ENCODE measurements at places on chromosomes 3 and 15. TPM values are rescaled to one million over a fixed set of nuclear protein-coding genes. Genes with fewer than 3 reads are reported as not detected.

- peak overlapping the region; percentile 95 for H3K27ac ChIP-seq
- DNase-seq, result peak; percentile 69
- no peaks in the 10 kb centered on the region for H3K36me3 ChIP-seq
- peaks cover 28% of the 10 kb centered on the region for H3K4me1 ChIP-seq
- H3K4me3 ChIP-seq, result peak overlapping the region; percentile 26
These were observed 44.0 kb downstream of the ZBTB38 start for GRCh38 chr3:141412087-141412935.

HDC gene
- total RNA-seq, result not detected

DNA sequence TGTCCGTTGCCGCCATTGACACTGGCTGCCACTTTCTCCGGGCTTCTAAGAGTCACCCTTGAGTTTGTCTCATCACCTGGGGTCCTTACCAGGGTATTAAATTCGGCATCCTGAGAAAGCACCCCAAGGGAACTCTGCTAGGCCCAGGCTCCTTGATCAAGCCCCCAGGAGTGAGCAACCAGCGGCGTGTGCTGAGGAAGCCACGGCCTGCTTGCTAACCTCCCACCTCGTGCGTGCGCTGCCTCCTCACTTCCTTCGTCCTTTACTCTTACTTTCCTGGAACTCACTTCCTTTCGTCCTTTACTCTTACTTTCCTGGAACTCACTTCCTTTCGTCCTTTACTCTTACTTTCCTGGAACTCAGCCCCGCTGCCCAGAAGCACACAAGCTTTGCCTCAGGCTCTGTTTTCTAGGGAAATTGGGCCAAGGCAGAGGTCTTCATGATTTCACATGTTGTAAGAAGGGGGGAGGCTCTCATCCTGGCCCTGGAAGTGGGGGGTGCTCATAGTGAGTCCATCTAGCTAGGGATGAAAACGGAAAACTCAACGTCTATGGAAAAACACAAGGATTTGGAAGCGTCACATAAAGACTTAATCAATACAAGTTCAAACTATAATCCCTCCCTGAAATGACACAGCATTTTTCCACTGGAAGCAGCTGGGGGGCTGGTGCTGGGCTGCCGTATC is 36.7 kb upstream of the BDH1 start:
- no peak overlapping the region for H3K4me3 ChIP-seq
- H3K27ac ChIP-seq, result no peak overlapping the region
- no peaks in the 10 kb centered on the region for H3K27me3 ChIP-seq
- no peak for DNase-seq

DNA sequence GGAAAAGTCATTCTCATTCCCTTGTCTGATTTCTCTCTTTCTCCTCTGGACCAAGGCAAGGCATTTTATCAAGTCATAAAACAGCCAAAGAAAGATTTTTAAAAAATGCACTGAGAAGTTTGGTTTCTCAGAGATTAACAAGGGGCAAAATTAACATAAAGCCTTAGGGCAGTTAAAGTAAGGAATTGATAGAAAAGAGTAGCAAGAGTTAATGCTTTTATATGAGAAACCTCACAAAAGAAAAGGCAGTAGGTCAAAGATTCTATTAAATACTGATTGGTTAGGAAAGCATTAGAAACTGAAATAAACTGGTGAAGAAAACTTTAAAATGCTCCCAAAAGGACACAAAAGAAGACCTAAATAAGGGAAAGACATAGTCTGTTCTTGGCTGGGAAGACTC is 121.0 kb upstream of the PRTG start:
- no peak for DNase-seq
- H3K27me3 ChIP-seq, result no peaks in the 10 kb centered on the region
- no peaks in the 10 kb centered on the region for H3K36me3 ChIP-seq
- no peak overlapping the region for H3K27ac ChIP-seq

- no peak for DNase-seq
- H3K36me3 ChIP-seq, result no peaks in the 10 kb centered on the region
- H3K27ac ChIP-seq, result no peak overlapping the region
- H3K4me1 ChIP-seq, result no peaks in the 10 kb centered on the region
- H3K4me3 ChIP-seq, result no peak overlapping the region
- H3K27me3 ChIP-seq, result no peaks in the 10 kb centered on the region
These were observed 27.6 kb downstream of the GNB5 start for GRCh38 chr15:52163321-52164190.

EPHB1 gene
- total RNA-seq, result 2.3 TPM

DNA sequence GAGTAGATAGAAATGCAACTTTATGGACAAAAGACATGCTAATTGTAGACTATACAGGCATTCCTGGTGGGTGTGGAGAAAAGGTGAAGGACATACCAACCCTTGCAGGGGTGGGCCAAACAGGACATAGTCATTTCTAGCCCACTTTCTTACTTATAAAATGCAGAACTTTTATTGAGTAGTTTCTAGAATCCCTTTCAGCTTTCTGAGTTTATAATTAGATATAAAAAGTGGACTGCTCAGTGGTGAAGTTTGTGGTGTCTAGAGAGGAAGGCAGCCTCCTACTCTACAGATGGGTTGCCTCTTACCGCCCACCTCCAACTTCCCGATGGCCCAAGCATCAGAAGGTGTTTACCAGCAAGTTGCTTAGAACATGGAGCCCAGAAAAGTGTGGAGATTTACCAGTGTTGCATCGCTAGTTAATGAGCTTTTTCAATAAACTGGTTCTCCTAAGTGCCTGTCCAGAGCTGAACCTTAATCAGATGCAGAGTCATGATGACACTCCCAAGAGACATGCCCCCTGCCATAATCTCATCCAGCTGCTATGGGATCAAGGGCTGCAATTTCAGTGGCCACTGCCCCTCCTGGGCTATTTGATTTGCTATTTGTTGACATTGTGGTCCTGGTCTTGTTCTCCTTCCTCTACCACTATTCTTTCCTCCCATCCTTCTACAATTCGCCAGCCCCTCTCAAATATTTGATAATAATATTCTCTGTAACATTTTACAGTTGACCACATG is 77.5 kb upstream of the STRIT1 start:
- H3K36me3 ChIP-seq, result no peaks in the 10 kb centered on the region
- H3K27ac ChIP-seq, result no peak overlapping the region
- DNase-seq, result no peak
- no peaks in the 10 kb centered on the region for H3K27me3 ChIP-seq
- no peaks in the 10 kb centered on the region for H3K4me1 ChIP-seq
- no peak overlapping the region for H3K4me3 ChIP-seq

GRCh38 chr3:194466761-194467356 is 19.9 kb downstream of the ATP13A3 start:
- H3K36me3 ChIP-seq, result no peaks in the 10 kb centered on the region
- H3K27ac ChIP-seq, result no peak overlapping the region
- no peak overlapping the region for H3K4me3 ChIP-seq
- no peaks in the 10 kb centered on the region for H3K27me3 ChIP-seq

- DNase-seq, result no peak
- H3K27ac ChIP-seq, result no peak overlapping the region
- no peaks in the 10 kb centered on the region for H3K27me3 ChIP-seq
- H3K36me3 ChIP-seq, result no peaks in the 10 kb centered on the region
- no peak overlapping the region for H3K4me3 ChIP-seq
These were observed 26.5 kb downstream of the PLA1A start for GRCh38 chr3:119624002-119624720.

P2RY12 gene
- total RNA-seq, result 5.0 TPM

SLC28A1 gene
- not detected for total RNA-seq

DNA sequence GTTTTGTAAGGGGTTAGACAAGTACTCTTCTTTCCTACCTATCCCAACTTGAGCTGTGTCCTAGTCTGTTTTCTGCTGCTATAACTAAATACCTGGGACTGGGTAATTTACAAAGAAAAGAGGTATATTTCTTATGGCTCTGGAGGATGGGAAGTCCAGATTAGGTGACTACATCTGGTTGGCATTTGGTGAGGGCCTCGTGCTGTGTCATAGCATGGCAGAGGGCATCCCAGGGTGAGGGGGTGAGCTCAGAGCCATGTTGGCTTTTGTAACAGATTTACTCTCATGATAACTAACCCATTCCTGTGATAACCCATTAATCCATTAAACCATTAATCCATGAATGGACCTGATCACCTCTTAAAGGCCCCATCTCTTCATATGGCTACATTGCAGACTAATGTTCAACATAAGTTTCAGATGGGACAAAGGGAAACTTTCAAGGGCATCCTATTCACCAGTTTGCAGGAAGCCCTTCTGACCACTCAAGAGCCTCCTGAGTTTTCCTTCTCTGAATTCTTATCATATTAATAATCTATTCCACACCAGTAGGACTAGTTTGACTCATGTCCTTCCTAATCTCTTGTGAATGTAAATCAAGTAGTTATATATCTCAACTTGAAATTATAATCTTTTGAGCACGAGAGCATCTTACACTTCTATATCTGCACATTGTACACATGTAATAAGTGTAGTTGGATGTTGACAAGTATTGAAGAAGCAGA is 185.7 kb upstream of the ZPLD1 start:
- no peaks in the 10 kb centered on the region for H3K36me3 ChIP-seq
- DNase-seq, result no peak
- H3K4me1 ChIP-seq, result no peaks in the 10 kb centered on the region
- no peaks in the 10 kb centered on the region for H3K27me3 ChIP-seq
- H3K4me3 ChIP-seq, result no peak overlapping the region

GRCh38 chr15:64883100-64883581 is 28.6 kb upstream of the ANKDD1A start:
- H3K27ac ChIP-seq, result no peak overlapping the region
- no peaks in the 10 kb centered on the region for H3K4me1 ChIP-seq
- DNase-seq, result no peak
- H3K36me3 ChIP-seq, result no peaks in the 10 kb centered on the region
- H3K27me3 ChIP-seq, result no peaks in the 10 kb centered on the region

DNA sequence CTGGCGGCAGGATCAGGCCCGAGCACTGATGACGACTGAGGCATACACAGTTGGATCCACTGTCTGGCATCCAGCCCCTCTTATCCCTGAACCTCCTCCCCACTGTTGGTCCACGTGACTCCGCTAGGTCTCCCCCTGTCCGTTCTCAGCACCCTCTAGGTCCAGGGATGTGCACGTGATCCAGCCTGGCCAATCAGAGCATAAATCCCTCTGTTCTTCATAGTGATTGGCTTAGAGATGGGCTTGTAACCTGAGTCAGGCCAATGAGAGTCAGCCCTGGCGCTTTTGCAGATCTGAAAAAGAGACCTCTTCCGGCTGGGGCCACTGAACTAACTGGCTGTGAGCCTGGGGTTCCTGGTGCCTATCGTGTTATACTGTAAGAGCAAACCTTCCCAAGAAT is 20.5 kb upstream of the IQSEC1 start:
- no peak for DNase-seq
- H3K27me3 ChIP-seq, result no peaks in the 10 kb centered on the region
- H3K4me1 ChIP-seq, result no peaks in the 10 kb centered on the region

DNA sequence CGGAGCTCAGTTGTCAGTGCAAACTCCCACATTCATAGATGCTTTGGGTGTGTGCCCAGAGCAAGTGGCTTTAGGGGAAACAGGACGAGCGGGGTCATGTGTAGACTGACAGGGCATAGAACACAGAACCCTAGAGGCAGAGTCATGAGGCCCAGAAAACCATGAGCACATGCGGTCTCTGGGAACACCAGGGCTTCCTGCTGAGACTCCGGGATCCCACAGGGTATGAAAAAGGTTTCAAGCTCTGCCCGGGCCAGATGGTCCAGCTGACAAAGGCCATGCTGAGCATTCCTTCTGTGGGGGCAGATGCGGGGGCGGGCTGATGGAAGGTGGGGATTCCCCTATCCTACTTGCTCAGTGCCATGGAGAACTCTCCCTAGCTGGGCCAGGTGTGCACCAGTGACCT is 44.8 kb downstream of the ROPN1B start:
- no peak overlapping the region for H3K27ac ChIP-seq
- no peak overlapping the region for H3K4me3 ChIP-seq

DNA sequence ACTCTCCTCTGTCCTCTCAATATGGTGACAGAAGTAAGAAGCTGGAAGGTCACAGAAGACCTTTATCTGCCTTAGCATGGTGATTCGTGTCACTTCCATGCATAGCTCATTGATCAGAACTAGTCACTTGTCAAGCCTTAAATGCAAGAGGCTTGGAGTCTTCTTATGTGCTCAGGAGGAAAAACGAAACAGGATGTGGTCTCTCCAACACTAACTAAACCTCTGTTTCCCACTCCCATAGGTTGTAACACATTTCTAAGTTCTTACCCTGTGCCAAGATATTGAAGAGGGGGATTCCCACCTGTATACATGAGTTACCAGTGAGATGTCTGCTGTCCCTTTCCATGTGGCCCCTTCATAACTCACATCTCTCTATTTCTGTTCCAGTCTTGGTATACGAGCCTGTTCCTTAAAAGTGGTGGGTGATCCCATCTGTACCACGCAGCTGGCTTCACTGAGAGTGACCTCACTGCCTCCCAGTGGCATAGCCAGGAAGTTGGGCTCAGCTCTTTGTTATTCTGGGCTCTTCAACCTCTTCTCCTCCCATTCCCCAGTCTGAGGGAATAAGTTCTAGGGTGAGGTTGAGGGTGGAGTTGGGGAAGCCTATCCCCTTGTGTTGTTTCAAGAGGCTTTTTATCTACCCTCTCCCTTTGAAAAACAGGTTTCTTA is 203.2 kb upstream of the PPP2R3A start:
- no peak for DNase-seq
- H3K27me3 ChIP-seq, result no peaks in the 10 kb centered on the region
- no peaks in the 10 kb centered on the region for H3K4me1 ChIP-seq
- H3K4me3 ChIP-seq, result no peak overlapping the region
- no peak overlapping the region for H3K27ac ChIP-seq

DNA sequence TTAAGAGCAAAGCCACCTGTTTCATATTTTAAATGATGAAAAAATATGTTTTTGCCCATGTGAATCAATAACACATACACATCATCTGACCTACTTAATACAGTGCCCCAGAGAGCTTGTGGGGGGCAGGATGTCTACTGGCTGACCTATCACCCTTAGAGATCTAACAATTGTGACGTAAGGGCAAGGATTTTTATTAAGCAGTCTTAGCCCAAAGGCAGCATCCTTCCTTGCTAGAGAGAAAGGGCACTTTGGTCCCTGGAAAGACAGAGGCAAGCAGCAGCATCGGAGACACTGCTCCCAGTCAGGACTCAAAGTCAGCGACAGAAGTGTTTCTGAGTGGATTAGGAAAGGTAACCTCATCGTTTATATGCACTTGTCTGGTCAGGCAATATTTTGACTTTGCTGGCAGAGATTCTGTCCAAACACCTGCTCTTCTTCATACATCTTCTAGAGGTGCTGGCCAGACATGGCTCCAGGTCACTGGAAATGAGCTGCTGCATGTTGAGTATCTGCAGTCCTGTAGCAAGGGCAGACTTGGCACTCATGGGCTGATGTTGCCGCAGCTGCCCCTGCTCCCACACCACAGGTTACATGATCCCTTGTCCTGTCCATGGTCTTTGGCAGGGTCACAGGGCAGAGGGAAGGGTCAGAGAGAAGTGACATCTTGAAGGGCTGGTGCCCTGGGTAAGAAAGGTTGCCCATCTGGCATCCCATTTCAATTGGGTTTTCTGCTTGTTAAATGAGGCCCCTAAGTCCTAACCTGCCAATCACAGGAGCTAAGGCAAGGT is 1.8 kb downstream of the CXCR6 start:
- H3K4me1 ChIP-seq, result no peaks in the 10 kb centered on the region
- H3K27me3 ChIP-seq, result no peaks in the 10 kb centered on the region
- no peak overlapping the region for H3K27ac ChIP-seq
- DNase-seq, result no peak

- H3K4me1 ChIP-seq, result no peaks in the 10 kb centered on the region
- H3K27me3 ChIP-seq, result no peaks in the 10 kb centered on the region
- DNase-seq, result no peak
These were observed 11.6 kb downstream of the ADAMTS17 start for GRCh38 chr15:100330221-100330620.

PIF1 gene
- 9.8 TPM for total RNA-seq

IGSF10 gene
- 5.4 TPM for total RNA-seq

RGMA gene
- 10.3 TPM for total RNA-seq
